Left ventricle myocardium superior (tissue), 1 donor: ENCODE measurements at places on chromosomes 11 and 22. TPM values are rescaled to one million over a fixed set of nuclear protein-coding genes. Genes with fewer than 3 reads are reported as not detected.

DNA sequence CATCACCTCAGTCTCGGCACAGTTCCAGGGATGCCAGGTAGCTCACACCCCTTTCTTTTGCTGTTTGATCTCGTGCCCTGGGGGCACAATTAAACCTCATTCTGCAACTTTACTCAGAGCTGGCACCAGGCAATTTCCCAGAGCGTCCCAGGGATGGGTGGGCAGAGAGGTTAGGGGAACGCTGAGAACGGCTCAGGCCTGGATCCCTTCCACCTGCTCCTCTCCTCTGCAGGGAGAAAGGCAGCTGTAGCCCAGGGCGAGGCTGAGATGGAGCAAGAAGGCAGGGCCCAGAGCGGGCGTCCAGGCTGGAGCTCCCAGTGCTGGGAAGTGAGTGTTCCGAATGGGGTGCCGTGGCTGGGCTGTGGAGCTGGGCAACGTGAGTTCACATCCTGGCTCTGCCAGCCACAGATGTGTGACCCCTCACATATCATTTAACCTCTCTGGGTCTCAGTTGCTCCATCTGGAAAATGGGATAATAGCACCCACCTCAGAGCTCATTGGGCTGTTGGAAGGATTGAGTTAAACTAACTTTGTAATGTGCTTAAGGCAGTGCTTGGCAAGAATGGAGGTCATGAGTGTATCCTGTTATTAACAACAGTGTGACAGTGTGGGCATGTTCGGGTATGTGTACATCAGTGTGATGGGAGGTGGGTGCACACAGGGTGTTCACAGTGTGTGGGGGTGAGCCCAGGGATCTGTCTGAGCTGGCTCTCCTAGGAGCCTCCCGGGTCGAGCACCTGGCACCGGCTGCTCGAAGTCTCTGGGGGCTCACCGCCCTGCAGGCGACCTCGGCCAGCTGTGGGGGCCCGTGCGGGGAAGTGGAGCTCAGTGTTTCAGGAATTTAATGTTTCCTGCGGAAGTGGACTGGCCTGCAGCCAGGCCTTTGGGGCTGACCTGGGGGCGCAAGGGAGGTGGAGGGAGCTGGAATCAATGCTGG is 15.5 kb downstream of the OTUB1 start:
- DNase-seq, result peak; percentile 58

DNA sequence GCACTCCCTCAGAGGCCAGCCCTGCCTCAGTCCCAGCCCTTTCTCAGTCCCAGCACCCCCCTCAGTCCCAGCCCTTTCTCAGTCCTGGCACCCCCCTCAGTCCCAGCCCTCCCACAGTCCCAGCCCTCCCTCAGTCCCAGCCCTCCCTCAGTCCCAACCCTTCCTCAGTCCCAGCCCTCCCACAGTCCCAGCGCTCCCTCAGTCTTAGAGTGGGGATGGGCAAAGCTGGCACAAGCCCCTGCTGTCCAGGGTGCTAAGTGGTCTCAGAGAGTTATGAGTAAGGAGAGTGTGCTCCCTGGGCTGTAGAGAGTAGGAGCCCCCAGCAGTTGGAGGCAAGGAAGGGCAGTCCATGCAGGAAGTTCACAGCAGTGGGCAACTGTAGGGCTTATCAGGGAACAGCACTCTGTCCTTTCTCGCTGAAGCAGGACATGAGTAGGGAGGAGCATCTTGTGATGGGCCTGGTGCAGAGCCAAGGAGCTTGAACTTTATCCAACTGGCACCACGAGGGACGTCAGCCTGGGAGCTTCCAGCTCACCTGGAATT is 51.4 kb upstream of the CRYBB3 start:
- no peak for DNase-seq

GRCh38 chr11:20854215-20854955 is 185.0 kb downstream of the NELL1 start:
- no peak for DNase-seq

DNA sequence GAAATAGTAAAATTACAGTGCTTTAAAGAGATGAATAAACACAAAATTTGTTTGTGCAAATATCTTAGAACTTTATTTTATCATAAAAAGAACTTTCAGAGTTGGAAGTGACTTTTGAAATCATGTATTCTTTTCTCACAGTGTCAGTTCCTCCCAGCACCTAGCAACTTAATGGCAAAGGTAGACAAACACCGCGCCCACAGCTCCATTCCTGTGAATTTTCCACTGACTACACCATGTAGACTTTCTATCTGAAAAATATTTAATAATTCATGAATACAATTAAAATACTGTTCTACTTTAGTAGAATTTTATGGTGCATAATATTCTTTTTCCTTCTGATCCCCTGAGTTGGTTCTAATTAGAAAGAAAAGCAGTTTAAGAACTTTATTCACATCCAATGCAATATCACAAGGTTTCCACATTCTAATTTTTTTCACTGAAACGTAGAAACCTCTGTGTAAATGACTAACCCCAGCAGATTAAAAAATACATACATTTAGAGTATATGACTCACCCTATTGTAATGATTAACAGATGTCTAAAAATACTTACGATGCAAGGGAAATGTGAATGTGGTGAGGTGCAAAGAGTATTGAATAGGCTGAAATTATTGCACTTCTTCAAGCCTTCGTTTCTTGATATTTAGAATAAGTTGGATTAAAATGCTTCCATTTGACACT is 218.2 kb upstream of the CCDC179 start:
- no peak for DNase-seq

The MIOX gene
- not detected for total RNA-seq

DNA sequence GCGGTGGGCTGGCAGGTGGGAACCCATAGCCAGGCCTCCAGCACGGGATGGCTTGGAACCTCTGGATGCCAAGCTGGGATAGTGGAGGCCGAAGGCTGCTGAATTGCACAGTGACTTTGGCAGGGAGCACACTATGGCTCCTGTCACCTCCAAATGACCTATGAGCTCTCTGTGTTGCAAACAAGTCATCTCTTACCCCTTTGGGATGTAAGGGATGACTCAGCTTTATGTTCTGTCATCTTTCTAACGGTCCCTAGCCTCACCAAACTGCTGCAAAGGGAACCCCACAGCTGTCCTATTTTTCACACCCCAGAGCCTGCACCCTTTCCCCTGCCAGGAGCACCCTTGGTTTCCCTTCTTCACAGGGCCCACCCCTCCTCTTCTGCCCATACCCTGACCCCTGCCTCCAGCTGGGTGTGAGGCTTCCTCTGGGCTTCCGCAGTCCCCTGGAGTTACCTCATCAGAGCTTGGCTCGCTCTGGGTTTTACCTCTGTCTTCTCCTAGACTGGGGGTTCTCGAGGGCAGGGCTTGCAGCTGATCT is 2.7 kb upstream of the SCUBE1 start:
- DNase-seq, result no peak

DNA sequence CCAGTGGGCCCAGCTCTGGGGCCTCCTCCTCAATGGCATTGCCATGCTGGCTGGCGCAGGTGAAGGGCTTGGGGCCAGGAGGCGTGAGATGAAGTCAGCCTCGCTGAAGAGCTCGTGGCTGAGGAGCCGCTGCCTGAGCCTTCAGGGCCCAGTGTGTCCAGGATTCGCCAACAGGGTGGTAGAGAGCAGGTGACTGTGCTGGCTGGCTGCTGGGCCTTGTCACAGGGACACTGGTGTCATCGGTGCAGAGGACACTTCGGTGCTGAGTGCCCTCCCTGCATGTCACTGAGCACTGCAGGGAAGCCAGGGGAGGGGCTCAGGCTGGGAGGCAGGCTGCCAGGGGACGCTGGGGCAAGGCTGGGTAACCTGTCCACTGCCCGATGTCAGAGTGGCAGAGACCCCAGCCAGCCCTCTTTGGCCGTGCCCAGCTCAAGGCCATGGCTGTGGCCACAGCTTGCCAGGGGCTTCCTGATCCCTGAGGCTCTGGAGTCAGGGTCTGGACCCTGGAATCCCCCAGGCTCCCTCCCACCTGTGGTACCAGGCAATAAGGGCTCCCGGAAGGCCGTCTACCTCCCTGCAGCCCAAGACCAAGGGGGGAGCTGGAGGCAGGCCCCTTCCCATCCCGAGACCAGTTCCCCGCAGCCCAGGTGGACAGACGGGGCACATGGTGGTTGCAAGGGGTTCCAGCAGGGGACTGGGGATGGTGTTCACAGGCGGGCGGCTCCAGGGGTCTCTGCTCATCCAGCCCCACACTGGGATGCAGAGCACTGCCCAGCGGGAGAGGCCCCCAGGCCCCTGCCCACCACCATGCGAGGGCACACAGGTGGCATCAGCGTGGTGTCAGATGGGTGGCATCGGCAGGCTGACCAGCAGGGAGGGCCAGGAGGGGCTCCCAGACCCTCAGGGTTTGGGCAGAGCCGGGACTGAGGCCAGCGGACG is 63.9 kb downstream of the ARFGAP3 start:
- DNase-seq, result peak; percentile 73

The SLC22A8 gene
- total RNA-seq, result not detected
